Pericardium fibroblast (primary cell): ENCODE measurements at places on chromosomes 3 and 15. TPM values are rescaled to one million over a fixed set of nuclear protein-coding genes. Genes with fewer than 3 reads are reported as not detected.

The NR1I2 gene
- total RNA-seq, result not detected in 2 replicates

The EPHA6 gene
- not detected in 2 replicates for total RNA-seq

The SYNPR gene
- total RNA-seq, result not detected in 2 replicates

The TRH gene
- total RNA-seq, result 0.85 TPM in 1 of 2 replicates, not detected in the other

The MAPKBP1 gene
- 4.4 and 5.2 TPM in 2 replicates for total RNA-seq
